ENCODE measurements at places on chromosomes 7 and 10. TPM values are rescaled to one million over a fixed set of nuclear protein-coding genes. Genes with fewer than 3 reads are reported as not detected.

Gene FAM131B
- 0.19 TPM for total RNA-seq

Gene DOCK4
- total RNA-seq, result 18.5 TPM

Gene CSGALNACT2
- 14.2 TPM for total RNA-seq

Gene C10orf67
- total RNA-seq, result 0.35 TPM

Gene TMEM178B
- 15.2 TPM for total RNA-seq

Measured in cardiac septum (tissue), 1 donor.